ENCODE measurements at places on chromosomes 1 and 21.
A peak's percentile ranks its signal among the peaks of the same experiment; 100 is the strongest.

DNA sequence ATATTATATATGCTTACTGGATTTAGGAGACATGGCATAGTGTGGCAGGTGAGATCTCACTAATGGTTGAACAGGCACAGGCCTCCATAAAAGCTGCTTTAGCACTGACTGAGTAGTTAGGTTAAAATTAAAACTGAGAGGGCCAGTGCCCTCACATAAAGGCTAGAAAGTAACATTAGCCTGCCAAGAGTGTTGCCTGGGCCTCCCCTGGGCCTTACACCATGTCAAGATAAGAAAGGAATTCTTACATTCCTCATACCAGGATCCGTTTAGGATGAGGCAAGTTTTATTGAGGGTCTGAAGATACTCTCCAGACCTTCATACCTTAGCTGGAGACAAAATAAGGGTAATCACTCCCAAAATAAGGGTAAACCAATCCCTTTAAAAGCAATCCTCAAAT lies 1011.8 kb downstream of the PLA2G4A start:
- no peak for DNase-seq

DNA sequence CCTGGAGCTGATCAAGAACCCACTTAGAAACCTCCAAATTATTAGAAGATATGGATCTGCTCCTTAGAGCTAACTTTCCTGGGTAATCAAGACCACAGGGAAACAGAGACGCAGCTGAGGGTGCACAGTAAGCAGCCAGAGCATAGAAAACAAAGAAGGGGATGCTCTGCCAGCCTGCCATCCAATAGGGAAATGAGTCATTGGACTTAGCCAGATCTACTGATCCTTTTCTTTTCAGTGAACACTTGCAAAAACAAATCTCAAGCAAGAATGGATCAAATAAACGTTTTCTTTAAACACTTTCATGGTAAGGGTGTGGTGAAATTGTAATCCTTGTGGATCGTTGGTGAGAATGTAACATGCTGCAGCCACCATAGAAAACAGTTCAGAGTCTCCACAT lies 474.0 kb downstream of the LTN1 start:
- no peak for DNase-seq

DNA sequence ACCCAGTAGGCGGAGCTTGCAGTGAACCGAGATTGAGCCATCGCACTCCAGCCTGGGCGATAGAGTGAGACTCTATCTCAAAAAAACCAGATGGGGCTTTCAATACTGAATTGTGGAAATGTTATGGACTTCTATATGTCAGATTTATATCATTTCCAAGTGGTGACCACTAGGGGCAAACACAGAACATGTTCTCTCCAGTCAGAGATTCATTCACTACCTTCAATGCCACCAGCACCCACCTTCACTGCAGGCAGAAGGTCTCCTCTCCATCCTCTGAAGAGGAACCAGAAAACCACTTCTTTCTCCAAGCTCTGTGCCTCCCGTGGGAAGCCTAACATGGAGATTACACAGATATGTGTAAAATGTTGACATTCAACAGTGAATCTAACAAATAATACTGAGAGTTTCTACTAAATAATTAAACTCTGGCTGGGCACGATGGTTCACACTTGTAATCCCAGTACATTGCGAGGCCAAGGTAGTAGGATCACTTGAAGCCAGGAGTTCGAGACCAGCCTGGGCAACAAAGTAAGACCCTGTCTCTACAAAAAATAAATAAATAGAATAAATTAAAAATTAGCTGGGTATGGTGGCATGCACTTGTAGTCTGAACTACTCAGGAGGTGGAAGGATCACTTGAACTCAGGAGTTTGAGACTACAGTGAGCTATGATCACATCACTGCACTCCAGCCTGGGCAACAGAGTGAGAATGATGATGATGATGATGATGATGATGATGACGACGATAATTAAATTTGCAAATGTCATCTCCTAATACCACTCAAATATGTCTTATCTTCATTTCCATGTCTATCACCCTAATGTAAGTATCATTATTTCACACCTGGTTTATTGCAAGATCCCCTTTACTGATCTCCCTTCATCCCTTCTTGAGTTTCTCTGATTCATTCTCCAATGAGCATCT lies 151.1 kb downstream of the ZNF281 start:
- peak; percentile 17 for DNase-seq

- no peak for DNase-seq
Observed at GRCh38 chr1:3016641-3017439, 4.4 kb upstream of the ACTRT2 start.

DNA sequence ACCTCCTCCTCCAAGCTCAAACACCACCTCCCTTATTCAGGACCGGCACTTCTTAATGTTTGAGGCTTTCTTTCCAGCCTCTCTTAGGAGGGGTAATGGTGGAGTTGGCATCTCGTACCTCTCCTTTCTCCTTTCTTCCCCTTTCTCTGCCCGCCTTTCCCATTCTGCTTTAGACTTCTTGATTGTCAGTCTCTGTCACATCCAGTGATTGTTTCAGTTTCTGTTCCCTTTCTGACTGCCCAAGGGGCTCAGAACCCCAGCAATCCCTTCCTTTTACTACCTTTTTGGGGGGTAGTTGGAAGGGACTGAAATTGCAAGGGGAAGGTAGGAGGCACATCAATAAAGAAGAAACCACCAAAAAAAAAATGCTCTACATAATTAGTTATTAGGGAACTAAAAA lies 5.6 kb downstream of the ELK4 start:
- no peak for DNase-seq

GRCh38 chr1:180742663-180743062 lies 110.8 kb downstream of the XPR1 start:
- DNase-seq = no peak

GRCh38 chr1:101080859-101081258 lies 55.3 kb upstream of the DPH5 start:
- no peak for DNase-seq

DNA sequence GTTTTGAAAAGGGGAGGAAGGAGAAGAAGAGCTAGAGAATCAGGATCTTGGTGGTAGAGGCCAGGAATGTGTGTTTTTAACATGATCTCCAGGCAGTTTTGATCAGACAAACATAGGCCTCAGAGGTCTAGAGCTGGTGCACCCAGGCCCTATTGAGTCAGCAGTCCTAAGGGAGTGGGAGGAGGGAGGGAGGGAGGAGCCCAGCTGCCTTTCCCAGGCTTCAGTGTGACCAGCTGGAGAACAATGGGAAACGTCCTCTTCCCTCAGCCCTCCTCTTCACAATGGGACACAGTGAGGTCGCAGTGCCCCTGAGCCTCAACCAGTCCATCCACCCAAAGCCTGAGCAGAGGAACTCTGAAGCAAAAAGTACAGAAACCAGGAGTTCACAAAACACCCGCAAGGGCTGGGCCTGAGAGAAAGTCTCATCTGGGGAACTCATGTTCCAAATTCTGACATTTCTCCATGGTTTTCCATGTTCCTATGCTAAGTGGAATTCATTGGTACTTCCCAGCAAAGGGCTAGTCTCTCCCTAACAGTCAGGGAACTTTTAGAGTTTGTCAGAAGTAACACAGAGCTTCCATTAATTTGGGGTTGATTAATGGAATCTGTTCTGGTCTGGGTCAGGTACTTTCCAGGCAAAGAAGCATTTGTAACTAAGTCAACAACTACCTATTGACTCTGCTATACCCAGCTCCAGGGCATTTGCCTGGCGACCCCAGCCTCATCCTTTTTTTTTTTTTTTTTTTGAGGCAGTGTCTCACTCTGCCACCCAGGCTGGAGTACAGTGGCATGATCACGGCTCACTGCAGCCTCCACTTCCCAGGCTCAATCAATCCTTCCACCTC lies 37.5 kb downstream of the ELAPOR1 start:
- DNase-seq = peak; percentile 25

DNA sequence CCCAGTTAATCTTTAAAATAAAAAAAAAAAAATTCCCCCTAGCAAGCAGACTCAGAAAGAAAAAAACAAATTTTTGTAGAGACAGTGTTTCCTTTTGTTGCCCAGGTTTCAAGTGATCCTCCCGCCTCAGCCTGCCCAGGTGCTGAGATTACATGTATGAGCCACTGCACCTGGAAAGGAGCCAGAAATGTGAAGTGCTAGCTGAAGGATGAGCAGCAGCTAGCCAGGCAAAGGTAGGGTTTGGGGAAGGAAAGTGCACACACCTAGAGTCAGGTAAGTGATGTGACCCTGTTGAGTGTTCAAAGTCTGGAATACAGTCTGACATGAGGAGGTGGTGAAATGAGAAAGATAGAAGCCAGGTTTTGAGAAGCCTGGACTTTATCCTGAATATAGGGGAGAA lies 1.7 kb downstream of the AKR1A1 start:
- no peak for DNase-seq

GRCh38 chr1:33350611-33351280 lies 29.8 kb upstream of the A3GALT2 start:
- no peak for DNase-seq

DNA sequence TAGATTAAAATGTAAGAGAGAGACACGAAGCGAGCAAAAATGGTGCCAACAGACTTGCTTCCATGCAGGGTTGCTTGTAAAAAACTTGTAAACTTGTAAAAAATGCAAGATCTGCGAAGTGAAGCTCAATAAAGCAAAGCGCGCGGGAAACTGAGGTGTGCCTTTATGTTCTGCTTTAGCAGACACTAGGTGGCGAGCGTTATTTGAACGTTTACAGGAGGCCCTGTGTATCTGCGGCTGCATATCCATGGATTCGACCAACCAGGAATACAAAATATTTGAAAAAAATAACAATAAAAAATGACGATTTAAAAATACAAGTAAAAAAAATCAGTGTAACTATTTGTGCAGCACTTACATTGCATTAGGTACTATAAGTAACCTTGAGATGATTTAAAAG lies 1.5 kb downstream of the UBE2G2 start:
- DNase-seq = no peak

GRCh38 chr1:213858581-213858980 lies 129.2 kb upstream of the PROX1 start:
- DNase-seq = no peak

DNA sequence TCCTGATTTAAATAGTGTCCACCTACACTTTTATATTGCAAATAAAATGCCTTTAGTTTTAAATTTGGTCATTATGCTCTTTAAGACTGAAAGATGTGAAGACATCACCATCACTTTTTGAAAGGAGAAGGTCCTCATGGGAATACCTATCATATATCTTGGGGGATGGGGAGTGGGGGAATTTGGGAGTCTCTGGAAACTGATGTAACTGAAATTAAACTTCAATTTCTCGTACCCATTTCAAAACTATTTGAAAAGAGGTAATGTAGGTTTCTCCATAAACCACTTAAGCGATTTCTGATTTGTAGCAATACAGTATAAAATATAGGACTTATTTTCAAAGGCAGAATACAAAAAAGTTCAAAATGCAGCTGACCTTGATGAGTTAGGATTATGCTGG lies 924 bp downstream of the EXTL2 start:
- DNase-seq = no peak

DNA sequence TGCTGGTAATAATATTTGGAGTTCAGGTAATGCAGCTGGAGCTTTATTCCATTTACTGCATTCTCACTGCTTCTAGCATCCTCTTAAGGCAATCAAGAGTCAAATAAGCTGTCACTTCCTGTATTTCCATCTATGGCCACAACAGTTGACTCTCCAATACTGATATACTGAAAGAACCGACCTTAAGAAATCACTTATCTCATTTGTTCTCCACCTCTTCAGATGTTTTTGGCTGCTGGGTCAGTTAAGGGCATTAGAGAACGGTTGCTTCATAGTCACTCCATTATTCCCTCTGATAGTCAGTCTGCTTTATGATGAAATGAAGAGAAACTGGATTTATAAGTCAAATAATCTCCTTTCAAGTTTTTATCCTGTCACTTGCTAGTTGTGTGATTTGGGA lies 14.2 kb upstream of the RGS4 start:
- no peak for DNase-seq

GRCh38 chr21:14755086-14755485 lies 209.0 kb upstream of the SAMSN1 start:
- no peak for DNase-seq

- DNase-seq = no peak
Observed at GRCh38 chr1:8426996-8427395, 109.1 kb downstream of the SLC45A1 start.
